ENCODE measurements at places on chromosomes 5 and 9.

- peak; percentile 64 for DNase-seq
Observed at GRCh38 chr5:36744773-36745589, 131.6 kb upstream of the NIPBL start.

GRCh38 chr9:6199596-6199995, 16.0 kb upstream of the IL33 start:
- DNase-seq = no peak

DNA sequence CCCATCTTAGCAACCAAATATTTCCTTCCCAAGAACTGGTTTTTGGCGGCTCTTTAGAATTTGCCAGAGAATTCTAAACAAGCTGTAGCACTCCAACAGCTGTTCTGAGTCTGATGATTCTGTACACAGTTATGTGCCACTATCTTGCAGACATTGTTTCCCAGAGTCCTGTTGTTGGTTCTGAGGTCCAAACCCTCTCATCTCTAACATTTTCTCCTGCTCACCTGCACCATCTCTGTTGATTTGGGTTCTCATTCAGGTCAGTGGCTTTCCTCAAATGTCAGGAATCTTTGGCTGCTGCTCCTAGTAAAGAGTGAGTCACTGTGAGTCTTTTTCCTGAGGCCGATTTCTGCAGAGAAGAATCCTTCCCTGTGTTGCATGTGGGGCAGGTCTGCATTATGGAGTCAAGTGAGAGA, 50.0 kb downstream of the CAMSAP1 start:
- peak; percentile 64 for DNase-seq

DNA sequence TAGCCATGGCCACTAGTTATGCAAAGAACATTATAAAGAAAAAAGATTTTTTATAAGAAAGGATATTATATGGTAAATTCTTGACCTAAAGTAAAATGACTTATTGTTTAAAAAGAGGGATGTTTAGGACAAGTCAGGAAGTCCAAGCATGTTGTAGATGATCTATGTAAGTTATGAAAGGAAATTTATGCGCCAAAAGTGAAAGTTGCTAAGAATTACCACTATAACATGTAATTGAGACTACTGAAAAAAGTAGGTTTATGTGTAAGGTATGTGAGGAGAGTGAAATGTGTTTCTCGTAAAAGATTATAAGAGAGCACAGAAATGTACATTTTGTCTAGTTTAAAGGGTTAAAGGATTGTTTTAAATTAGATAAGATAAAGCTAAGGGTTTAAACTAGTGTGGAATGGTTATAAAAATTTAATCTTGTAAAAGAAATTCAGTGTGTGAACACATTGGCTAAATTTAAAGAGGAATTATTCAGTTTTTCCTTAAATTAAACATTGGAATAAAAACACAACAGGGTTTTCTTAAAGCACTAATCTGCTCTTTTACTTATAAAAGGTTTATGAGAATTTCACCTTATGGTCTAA, 1100.4 kb upstream of the EDIL3 start:
- no peak for DNase-seq

DNA sequence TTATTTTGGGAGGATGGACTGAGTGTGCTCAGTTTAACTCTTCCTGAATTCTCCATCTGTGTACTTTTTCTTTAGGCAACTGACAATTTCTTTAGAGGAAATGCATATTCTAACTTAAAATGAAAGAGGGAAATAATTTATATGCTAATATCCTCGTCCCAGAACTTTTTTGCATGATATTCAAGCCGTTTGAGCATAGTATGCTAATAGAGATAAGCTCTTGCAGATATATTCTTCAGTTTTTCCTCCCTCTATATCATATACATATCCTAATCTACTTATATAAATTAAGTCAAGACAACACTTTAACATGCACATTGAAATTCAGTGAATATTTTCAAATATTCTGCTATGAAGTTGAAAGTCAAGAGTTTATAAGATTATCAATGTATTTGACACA, 84.7 kb downstream of the YTHDC2 start:
- no peak for DNase-seq

DNA sequence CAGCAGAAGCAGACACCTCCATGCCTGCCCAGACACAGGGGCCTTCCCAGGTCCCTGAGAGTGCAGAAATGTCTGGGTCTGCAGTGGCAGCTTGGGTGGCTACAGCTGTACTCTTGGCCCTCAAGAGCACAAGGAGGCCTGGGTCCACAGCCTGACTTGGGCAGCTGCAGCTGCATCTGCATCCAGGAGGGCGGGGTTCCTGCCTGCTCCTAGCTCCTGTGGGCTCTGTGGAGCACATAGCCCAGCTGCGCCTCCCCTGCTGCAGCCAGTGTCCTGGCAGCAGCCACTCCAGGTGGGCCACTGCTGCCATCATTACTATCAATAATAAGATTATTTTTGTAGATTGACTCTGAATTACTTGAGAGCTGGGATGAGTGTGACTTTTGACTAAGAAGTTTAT, 162.0 kb upstream of the PTCH1 start:
- DNase-seq = no peak

- peak; percentile 89 for DNase-seq
Observed at GRCh38 chr9:94649100-94649819, 9.9 kb upstream of the FBP1 start.

- DNase-seq = no peak
Observed at GRCh38 chr9:3080951-3081350, 237.1 kb upstream of the PUM3 start.

DNA sequence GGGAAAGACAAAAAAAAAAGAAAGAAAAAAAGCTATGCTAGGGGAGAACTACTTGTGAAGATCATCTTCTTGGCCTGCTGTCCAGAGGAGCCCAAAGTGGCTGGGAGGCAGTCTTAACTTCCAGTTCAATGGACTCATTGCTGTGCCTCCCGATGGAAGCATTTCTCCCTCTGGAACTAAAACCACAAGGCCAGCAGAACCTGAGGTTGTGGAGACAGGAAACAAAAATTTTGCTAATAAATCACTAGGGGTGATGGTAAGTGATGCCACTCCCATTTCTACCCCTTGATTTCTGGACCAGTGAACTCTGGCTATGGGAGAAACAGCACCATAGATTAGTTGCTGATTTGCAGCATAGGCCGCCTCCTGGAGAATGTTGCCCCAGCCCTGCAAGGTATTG, 123.4 kb upstream of the NFIL3 start:
- no peak for DNase-seq

GRCh38 chr9:76642701-76643209, 121.5 kb upstream of the PCA3 start:
- DNase-seq = no peak

DNA sequence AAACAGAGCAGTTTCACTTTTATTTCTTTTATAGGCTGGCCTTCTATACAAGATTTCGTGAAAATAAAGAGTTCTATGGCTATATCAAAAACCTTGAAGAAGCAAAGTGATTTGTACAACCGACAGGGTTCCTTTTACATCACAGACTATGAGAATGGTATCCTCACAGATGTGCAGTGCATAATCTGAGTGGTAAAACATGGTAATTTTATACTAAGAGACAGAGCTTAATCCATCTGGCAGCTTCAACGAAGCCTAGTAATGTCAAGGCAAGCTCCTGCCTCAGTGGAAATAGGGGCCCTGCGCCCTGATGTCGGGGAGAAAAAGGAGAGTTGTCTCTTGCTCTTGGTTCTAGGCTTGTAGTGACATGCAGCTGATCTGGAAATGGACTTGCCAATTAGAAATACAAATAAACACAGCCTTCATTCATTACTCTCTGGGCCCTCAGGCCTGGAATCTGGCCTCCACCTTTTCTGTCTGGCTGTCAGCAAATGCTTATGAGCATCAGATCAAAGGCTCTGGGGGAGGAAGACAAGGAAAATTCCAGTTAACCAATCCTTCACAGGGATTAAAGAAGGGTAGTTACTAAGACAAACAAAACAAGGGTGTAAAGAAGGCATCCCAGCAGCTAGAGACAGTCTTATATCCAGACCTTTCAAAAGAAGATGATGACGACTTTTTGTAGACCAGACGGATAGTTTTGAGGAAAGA, 33.6 kb upstream of the TRIM32 start:
- DNase-seq = no peak

GRCh38 chr5:170450061-170450669, 53.7 kb upstream of the KCNIP1 start:
- DNase-seq = no peak

- DNase-seq = peak; percentile 89
Observed at GRCh38 chr9:37464426-37465248, 613 bp downstream of the ZBTB5 start.

DNA sequence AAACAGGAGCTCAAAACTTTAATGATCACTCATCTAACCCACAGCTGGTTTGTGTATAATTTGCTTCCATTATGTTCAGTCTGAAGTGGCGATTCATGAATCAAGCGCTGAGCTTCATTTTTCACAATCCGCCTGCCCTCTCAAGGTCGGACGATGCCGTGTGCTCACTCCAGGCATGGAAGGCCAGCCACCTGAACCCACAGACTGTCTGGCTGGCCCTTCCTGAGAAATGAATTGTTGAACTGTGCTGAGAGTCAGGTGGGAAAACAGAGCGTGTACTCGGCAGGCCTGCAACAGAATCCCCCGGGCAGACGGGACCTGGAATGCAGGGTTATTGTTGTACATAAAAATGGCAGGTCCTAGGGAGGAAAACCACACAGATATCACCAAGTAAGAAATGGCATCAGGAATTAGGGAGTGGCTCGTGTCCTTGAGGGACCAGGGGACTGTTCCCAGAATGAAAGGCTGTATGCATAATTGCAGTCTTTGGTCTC, 375.7 kb downstream of the IRX2 start:
- DNase-seq = no peak

GRCh38 chr5:125655156-125655555, 768.1 kb upstream of the GRAMD2B start:
- no peak for DNase-seq

GRCh38 chr9:113665064-113665463, 201.5 kb downstream of the RGS3 start:
- no peak for DNase-seq

DNA sequence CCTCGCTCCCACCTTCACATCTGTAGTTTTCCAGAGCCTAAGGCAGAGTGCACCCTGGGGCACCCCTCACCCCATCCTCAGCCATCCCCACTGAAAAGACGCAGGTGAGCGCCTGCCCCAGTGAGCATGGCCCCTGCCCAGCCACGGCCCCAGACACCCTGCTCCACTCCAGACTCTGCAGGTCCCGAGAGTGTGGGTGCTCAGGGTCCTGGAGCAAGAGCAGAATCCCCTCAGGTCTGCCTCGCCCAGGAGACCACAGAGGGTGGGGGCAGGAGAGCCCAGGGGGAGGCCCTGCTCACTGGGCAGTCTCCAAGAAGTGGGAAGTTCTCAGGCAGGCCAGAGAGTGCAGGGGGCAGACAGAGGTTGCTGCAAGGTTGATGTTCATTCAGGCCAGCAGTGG, 158.6 kb upstream of the PPP1R26 start:
- DNase-seq = no peak

- DNase-seq = peak; percentile 80
Observed at GRCh38 chr9:71604197-71605063, 163.9 kb downstream of the CEMIP2 start.

GRCh38 chr5:6831678-6832671, 118.7 kb downstream of the TENT4A start:
- DNase-seq = no peak

- DNase-seq = no peak
Observed at GRCh38 chr9:22308177-22308576, 138.4 kb upstream of the DMRTA1 start.

DNA sequence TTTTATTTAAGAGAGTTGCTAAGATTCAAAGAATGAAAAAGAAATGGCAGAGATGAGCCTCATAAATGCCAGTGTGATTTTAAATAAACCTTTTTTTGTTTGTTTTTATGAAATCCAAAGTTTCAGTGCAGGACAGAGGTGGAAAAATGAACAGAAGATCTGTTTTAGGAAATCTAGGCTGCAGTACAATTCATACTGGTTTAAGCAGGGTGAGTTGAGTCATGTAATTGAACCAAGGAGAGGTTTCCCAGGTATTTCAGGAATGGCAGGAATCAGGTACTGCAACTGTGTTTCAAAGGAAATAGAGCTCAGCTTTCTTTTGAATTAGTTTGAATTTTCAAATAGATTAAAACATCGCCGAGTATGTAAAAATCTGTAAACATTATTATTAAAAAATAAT, 3.0 kb upstream of the ANKRD31 start:
- no peak for DNase-seq

GRCh38 chr9:87771316-87772006, 45.5 kb downstream of the CTSL start:
- no peak for DNase-seq

DNA sequence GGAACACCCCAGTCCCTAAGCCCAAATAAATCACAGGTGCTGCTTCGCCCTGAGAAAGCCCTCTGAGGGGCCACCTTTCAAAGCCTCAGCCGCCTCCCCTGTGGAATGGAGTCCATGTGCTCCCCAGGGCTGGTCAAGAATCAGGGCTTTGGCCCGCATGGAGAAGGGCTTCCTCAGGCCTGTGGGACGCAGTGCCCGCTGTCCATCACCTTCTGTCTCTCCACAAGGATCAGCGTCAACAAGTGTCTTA, 16.6 kb downstream of the HNRNPH1 start:
- no peak for DNase-seq
